Activated T-cell treated with anti-CD3 and anti-CD28 coated beads for 4 hours (primary cell): ENCODE measurements at places on chromosomes 1 and 21.
A peak's percentile ranks its signal among the peaks of the same experiment; 100 is the strongest.

- DNase-seq, result no peak
Measured at GRCh38 chr1:217953922-217954321, 322.8 kb downstream of the SPATA17 start.

GRCh38 chr1:74729741-74730478 is 2.9 kb downstream of the CRYZ start:
- no peak for DNase-seq

DNA sequence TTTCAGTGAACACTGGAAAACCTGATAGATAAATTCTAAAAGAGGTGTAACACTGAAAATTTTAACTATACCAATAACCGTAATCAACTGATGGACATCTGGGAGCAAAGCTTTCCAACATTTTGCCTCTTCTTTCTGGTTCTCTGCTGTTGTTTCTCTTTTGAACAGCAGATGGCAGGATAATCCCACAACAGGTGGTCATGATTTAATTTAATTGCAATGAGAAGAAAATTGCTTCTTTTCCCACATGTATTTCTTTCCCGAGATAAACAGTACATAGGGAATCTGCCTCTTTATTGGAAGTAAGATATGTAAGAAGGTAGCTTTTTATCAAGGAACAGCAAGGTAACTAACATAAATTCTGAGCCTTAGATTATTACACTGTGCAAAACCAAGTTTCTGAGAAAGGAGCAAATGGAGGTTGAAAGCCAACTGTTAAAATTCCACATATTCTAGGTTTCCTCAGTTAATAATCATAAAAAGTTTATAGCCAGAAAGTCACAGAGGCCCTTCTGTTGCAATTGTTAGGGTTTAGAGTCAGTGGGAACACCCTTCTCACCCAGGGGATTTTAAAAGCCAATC is 72.9 kb downstream of the RPS6KA1 start:
- peak; percentile 44 for DNase-seq

DNA sequence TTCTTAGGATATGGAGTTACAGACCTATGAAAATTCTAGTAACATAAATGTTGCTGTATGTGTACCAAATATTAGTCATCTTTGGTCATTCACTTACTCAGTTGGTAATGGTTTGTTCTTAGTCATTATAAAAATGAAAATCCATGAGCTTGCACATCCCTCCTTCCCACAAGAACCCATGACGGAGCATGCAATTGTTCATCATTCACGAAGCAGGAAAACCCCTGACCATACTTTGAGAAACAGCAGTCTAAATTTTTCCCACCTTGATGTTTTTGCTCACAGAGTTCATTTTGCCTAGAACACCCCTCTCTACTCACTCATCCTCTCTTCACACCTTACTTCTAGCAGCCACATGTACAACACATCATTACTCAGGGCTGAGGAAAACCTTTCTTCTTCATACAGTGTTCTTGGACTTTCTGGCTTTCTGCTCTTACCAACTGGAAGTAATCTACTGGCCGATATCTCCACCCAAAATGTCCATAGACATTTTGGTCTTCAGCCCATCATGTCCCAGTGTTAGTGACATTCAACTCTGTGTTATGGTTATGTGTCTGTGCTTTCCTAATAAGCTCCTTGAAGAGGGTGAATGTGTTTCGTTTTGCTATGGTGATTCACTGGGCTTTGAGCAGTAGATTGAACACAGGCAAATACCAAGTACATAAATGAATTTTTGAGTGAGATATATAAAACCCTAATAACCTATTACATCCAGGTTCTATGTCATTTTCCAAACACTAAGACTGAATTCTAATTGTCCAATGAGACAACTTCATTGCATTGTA is 189.9 kb downstream of the ZC3H11B start:
- DNase-seq, result no peak

DNA sequence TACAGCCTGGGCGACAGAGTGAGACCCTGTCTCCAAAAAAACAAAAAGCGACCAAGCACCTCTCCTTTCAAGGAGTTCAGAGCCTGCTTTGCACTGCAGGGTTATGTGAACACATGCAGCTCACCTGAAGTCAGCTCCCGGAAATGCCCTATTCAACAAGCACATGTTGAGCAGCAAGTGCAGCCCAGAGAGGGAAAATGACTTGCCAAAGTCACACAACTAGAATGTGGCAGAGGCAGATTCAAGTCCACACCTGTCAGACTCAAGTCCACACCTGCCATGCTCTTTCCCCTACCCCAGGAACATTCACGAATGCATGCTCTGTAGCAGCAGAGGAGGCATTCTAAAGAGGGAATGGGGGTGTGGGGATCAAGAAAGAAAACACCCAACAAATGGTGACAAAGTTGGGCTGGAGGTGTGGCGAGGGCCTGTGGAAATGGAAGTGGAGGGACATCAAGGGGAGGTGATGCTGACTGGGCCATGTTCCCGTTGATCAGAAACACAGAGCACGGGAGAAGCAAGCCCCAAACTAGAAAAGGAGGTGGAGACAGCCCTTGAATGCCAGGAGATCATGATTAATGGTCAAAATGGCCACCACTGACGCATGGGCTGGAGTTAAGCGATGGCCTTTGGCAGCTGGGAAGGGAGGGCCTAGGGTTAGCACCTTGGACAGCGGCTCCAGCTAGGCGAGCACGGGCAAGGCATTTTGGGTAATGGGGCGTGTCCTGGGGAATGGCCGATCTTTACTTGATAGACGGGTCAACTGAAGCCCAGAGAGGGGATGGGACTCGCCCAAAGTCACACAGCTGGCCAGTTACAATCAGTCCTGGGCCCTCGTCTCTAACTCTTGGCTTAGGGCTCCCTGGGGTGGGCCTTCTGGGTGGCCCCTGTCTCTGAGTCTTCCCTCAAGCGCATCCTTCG is 21.5 kb downstream of the RAP1GAP start:
- no peak for DNase-seq

GRCh38 chr1:63833363-63834119 is 59.7 kb downstream of the ROR1 start:
- no peak for DNase-seq

- DNase-seq, result no peak
Measured at GRCh38 chr1:115330480-115331013, 7.5 kb downstream of the NGF start.

- DNase-seq, result no peak
Measured at GRCh38 chr1:30036666-30037065, 686.7 kb downstream of the MATN1 start.

- DNase-seq, result no peak
Measured at GRCh38 chr1:114701931-114702330, 6.6 kb upstream of the AMPD1 start.

DNA sequence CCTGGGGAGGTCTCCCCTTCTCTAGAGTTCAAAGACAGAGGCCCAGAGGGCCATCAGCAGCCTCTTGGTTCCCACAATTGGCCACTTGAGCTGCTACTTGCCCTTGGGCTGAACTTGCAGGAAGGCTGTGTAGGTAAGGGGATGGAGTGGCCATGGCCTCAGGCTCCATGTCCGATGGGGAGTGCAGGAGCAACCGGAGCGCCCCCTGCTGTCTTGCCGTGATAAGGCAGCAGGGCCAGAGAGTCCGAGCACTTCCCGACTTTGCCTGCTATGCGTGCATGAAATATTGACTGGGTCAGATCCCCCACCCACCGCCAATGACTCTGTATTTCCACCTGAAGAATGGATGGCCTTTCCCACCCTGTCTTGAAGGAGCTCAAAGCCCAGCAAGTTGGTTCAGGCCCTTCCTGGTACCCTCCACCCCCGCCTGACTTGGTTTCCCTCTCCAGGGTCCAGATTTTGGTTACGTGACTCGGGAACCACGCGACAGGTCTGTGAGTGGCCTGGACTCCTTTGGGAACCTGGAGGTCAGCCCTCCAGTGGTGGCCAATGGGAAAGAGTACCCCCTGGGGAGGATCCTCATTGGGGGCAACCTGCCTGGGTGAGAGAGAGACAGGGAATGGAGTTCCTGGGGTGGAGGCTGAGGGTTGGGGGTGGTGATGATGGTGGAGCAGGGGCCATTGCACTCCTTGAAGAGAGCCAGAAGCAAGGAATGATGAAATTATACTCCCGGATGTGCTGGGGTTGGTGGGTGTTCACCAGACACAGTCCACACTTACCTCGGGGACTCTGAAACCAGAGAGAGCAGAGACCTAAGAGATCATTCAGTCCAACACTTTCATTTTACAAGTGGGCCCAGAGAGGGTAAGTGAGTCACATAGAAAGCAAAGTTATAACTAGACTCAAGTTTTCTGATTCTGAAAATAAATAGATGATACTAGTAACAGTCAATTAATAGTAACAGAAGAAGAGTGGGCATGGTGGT is 25.6 kb downstream of the PADI3 start:
- DNase-seq, result no peak

GRCh38 chr1:207848234-207848633 is 62.7 kb downstream of the CD34 start:
- no peak for DNase-seq

GRCh38 chr1:113031171-113031933 is 41.6 kb upstream of the LRIG2 start:
- DNase-seq, result no peak

- DNase-seq, result no peak
Measured at GRCh38 chr1:66947267-66947666, 22.5 kb downstream of the MIER1 start.

DNA sequence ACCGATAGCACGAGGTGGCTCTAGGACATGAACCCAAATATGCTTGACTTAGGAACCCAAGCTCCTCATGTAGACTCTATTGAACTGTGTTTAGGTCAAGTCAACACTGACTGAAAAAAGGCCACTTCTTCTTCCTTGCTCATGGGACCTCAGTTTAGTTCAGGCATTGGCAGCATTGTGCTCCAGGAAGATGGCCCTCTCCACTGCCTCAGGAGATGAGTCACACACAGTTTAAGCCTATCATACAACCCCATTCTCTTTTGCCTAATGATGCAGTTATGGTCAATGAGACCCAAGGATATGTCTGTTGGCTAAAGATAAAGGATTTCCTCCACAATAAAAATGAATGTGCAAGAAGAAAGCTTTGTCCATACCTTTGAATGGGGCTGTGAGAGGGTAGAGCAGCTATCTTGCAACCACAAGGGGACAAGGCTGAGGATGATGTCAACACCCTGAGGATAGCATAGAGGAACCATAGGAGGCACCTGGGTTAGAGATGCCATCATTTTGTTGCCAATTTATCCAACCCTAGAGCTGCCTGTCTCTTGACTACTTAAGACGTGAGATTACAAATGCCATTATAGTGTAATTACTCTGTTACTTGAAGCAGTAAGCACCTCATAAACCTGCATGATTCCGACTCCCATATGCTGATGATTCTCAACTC is 3.0 kb upstream of the TRIM63 start:
- no peak for DNase-seq

- no peak for DNase-seq
Measured at GRCh38 chr1:62424411-62424810, 12.4 kb upstream of the USP1 start.

- DNase-seq, result no peak
Measured at GRCh38 chr1:75506976-75507375, 103.9 kb downstream of the SLC44A5 start.

DNA sequence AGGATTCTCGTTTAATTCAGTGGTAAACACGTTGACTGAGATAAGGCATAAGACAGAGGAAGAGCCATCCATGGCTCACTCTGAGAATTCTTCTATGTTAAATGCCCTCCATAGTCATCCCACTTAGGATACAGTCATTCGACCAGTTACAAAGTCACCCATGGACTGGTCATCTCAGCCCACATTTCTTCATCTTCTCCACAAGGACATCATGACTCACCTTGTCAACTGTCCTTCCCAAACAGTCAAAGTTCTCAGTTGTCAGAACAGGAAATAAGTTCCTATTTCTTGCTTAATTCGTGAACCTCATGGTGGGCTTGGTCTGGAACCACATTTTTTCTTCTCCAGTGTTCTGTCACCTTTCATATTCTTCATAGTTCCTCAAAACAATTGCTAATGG is 133.2 kb downstream of the TGFB2 start:
- no peak for DNase-seq

- DNase-seq, result no peak
Measured at GRCh38 chr1:52601519-52601918, 652 bp upstream of the GPX7 start.

DNA sequence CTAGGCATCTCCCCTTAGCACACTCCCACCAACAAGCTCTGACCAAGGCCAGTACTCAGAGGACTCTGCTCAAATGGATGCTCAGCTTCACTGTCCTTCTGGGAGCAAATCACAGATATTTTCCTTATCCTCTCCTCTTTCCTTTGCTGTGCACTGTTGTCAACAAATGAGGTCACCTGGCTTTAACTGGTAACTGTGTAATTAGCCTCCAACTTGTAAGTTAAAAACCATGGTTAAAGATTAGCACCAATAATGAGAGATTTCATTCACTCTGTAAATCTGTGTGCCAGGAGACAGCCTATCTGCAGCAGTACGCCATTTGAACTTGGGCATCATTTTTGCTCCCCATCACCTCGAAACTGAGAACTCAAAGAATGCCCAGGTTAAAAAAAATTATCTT is 149.5 kb downstream of the GABPA start:
- DNase-seq, result no peak

DNA sequence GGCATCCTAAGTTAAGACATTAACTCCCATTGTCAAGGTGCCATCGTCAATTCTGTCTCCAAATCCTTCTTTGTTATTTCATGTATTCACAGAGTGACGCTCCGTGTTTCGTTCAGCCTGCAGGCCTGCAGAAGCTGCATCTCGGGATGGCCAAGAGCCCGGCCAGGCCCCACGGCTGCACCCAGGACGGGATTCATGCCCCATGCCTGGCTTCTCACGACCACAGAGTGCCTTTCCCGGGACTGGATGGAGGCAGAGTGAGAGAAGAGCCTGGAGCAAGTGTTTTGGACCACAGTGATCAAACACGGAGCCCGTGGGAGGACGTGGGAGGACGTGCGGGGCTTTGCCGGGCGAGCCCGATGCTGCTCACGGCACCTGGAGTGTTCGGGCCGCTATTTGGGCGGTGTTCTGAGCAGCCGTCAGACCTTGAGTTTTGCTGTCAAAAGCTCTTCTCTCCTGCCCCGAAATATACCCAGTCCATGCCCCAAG is 56.8 kb downstream of the COL6A1 start:
- DNase-seq, result no peak

- no peak for DNase-seq
Measured at GRCh38 chr1:53366901-53367502, 39.1 kb upstream of the LRP8 start.
